ENCODE measurements at places on chromosomes 1 and 21.

DNA sequence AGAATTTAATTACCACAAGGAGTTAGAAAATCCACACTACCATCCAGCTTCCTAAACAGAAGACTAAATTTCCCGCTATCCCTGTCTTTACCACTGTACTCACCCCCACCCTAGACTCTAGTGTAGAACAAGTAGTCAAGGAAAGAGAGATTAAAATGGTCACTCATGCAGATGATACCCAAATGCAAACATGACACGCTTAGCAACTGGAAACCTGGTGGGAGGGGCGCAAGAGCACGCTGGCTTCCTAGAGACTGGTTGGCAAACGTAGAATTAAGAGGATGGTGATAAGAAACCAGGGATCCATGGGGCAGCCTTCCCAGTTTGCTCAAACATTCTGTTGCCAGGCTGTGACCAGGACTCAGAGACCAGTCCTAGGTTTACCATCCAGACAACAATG lies 9.9 kb upstream of the LDLRAD1 start:
- no peaks in the 10 kb centered on the region for H3K36me3 ChIP-seq
- no peak overlapping the region for H3K4me3 ChIP-seq
- no peak for DNase-seq
- H3K4me1 ChIP-seq: no peaks in the 10 kb centered on the region
- H3K27ac ChIP-seq: no peak overlapping the region

DNA sequence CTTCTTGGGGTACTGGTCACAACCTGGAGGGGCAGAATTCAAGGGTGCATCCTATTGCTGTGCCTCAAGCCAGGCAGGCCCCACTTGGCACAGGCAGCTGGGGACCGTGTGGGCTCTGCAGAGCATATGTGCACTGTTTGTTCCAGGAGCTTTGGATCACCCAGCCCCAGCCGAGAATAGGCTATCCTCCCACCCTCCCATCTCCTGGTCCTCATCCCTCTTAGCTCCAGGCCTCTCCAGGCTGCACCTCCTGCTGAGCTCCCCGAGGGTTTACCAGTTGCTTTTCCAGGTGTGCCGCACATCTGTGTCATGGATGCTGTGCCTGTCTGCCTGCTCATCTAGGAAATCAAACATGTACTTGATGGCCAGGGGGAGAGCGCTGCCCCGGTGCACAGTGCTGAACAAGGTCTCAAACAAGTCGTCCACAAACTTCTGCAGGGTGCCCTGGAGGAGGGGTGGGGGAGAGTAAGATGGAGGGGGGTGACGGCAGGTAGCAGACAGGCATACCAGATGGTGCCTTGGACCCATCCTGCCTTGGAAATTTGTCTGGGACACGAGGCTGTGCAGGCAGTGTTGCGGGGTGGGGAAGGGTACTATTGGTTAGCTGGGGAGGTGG lies 120.5 kb upstream of the CD34 start:
- H3K4me3 ChIP-seq: no peak overlapping the region
- no peak overlapping the region for H3K27ac ChIP-seq
- H3K36me3 ChIP-seq: no peaks in the 10 kb centered on the region
- no peak for DNase-seq
- H3K4me1 ChIP-seq: no peaks in the 10 kb centered on the region

DNA sequence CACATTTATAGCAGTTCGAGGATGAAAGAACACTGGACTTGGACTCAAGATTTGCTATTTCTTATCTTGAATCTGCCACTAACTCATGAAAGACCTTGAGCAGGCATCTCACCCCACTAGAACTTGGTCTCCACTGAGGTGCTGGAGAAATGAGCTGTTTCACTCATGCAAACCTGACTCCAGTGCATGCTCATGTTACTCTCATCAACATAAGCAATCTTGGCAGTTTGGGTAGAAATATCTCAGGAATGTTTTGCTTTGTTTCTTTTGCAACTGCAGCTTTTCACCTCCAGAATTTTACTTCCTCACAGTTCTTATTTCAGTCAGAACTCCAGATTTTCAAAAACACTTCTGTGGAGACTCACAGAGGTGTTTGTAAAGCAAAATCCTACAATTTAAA lies 46.2 kb upstream of the DAB1 start:
- H3K4me1 ChIP-seq: no peaks in the 10 kb centered on the region
- no peak for DNase-seq
- H3K4me3 ChIP-seq: no peak overlapping the region
- no peaks in the 10 kb centered on the region for H3K27me3 ChIP-seq
- no peaks in the 10 kb centered on the region for H3K36me3 ChIP-seq

GRCh38 chr1:10272274-10272673 lies 61.9 kb downstream of the KIF1B start:
- no peaks in the 10 kb centered on the region for H3K27me3 ChIP-seq
- H3K36me3 ChIP-seq: no peaks in the 10 kb centered on the region
- no peak overlapping the region for H3K4me3 ChIP-seq

- H3K27ac ChIP-seq: no peak overlapping the region
- H3K27me3 ChIP-seq: no peaks in the 10 kb centered on the region
- H3K4me3 ChIP-seq: no peak overlapping the region
- DNase-seq: no peak
Observed at GRCh38 chr1:61332196-61332753, 249.9 kb downstream of the NFIA start.

All from naive thymus-derived CD4-positive, alpha-beta T cell (primary cell).